ENCODE measurements at places on chromosomes 5 and 9. TPM values are rescaled to one million over a fixed set of nuclear protein-coding genes. Genes with fewer than 3 reads are reported as not detected.

- H3K27ac ChIP-seq: peak overlapping the region; percentile 86
- H3K4me1 ChIP-seq: peaks cover 18% of the 10 kb centered on the region
- peaks cover 24% of the 10 kb centered on the region for H3K36me3 ChIP-seq
- H3K4me3 ChIP-seq: peak overlapping the region; percentile 96
- peak; percentile 90 for DNase-seq
- no peaks in the 10 kb centered on the region for H3K27me3 ChIP-seq
Observed at GRCh38 chr5:34929720-34930461, 532 bp downstream of the DNAJC21 start.

GRCh38 chr5:62649476-62650113, 71.0 kb downstream of the LRRC70 start:
- no peaks in the 10 kb centered on the region for H3K4me1 ChIP-seq
- no peak for DNase-seq
- no peak overlapping the region for H3K27ac ChIP-seq
- H3K36me3 ChIP-seq: no peaks in the 10 kb centered on the region
- H3K27me3 ChIP-seq: no peaks in the 10 kb centered on the region

GRCh38 chr9:134635351-134636148, 6.1 kb upstream of the COL5A1 start:
- H3K4me3 ChIP-seq: no peak overlapping the region
- DNase-seq: no peak
- no peaks in the 10 kb centered on the region for H3K36me3 ChIP-seq
- H3K4me1 ChIP-seq: peaks cover 2% of the 10 kb centered on the region
- no peak overlapping the region for H3K27ac ChIP-seq

GRCh38 chr5:131281133-131281867, 17.4 kb downstream of the CDC42SE2 start:
- peak; percentile 16 for DNase-seq
- H3K36me3 ChIP-seq: no peaks in the 10 kb centered on the region
- H3K4me1 ChIP-seq: peaks cover 7% of the 10 kb centered on the region
- H3K4me3 ChIP-seq: no peak overlapping the region

GRCh38 chr5:178113141-178113787, at the start of gene N4BP3:
Gene N4BP3, plus strand, starts transcription at chr5:178113532. Its CDS starts 6,052 bp downstream, at chr5:178119584.
- peak within 1 kb of the TSS; percentile 50 for H3K4me3 ChIP-seq
- H3K27ac ChIP-seq: no peak within 1 kb of the TSS
- peak; percentile 81 for DNase-seq
- H3K4me1 ChIP-seq: no peaks in the 10 kb centered on the region
- H3K36me3 ChIP-seq: no peaks in the 10 kb centered on the region

- no peaks in the 10 kb centered on the region for H3K27me3 ChIP-seq
- H3K4me3 ChIP-seq: no peak overlapping the region
- H3K27ac ChIP-seq: no peak overlapping the region
- H3K36me3 ChIP-seq: peaks cover 6% of the 10 kb centered on the region
Observed at GRCh38 chr5:135330798-135331096, 68.3 kb downstream of the MACROH2A1 start.

DNA sequence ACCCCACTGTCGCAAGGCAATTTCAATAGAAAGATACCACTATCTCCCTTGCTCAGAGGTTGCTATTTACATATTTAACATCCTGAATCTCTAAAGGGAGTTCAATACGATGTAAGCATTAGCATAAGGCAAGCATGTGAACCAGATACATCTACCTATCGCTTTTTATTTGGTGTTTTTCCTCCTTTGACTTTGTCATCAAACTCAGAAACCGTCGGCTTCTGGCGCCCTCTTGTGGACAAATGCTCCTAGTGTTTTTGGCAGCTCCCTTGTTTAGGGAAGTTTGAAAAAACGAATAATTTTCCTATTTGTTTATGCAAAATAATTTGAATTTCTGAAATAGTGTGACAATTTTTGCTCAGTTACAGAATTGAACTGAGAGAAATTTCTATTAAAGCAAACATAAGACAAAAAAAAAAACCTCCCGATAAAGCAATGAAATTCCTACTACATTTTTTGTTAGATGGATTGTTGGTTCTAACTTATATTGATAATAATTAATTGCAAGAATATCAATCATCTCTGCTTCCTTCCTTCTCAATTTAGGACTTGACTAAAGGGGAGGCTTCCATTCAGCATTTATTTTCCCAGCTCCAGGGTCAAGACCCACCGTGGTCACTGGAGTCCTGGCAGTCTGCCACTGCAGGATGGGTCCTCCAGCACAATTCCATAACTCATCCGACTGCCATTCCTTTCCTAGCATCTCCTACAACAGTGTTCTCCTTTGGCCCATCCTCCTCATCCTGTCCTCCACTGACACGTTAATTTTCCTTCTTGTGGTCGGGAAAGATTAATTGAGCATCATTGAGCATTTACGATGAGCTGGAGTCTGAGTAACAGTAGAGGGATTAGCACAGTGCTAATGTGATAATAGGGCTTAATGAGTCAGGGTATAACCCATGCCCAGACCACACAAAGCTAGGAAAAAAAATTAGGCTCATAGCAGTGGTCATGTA, 131.8 kb upstream of the CHD1 start:
- peak overlapping the region; percentile 90 for H3K27ac ChIP-seq
- H3K4me1 ChIP-seq: peaks cover 24% of the 10 kb centered on the region
- no peaks in the 10 kb centered on the region for H3K27me3 ChIP-seq
- H3K36me3 ChIP-seq: no peaks in the 10 kb centered on the region

DNA sequence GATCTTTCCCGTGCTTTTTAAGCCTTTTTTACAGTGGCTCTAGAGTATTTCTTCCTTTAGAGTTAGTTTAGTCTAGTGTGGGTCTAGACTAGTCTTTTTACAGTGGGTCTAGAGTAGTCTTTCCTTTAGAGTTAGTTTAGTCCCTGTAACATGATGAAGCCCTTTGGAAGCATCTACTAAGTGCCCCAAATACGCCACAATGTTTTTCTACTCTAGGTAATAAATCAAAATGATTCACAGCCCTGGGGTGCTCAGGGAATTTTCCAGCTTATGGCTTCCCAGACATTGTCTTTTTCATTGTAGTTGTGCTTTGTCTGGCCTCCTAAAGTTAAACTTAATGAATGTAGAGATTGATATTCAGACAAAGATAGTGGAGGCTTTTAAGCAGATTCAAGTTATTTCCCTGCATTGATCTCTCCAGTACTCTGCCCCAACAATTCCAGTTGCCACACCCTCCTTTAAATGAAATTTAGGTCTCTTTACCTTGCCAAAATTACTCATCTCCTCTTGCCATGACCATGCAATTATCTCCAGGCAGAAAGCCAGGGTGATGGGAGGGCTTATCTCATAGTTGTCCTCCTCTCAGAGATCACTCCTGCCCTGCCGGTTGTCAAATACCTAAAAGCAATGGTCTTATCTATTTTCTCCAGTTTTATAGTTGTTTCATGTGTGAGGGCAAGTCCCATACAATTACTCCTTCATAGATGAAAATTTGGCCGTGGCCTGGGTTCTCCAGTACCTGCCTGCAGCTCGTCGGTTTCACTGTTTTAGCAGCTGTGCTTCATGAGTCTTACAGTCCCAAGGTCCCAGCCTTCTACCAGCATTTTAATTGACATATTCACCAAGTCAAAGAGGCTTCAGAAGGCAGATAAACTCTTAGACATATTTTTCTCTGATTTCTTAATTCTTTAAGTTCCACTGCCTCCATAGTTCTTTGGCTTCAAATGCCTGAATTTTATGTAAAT, 794.0 kb upstream of the COX7C start:
- DNase-seq: no peak
- H3K36me3 ChIP-seq: no peaks in the 10 kb centered on the region
- H3K27ac ChIP-seq: no peak overlapping the region
- H3K4me3 ChIP-seq: no peak overlapping the region
- no peaks in the 10 kb centered on the region for H3K4me1 ChIP-seq

DNA sequence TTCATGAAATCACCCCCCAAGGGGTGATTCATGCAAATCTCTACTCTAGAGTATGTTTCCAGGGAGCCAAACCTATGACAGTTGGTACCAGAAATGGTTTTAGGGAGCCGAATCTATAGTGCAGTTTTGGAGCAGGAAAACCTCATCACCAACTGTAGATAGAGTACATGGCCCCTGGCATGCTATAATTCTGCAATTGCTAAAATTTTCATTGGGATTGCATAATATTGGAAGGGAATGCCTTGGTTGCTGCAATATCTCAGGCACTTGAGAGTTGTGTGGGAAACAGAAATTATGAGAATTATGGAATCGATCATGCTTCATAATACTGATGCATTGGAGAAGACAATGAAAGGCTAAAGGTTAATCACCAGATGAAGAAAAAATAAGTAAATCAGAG, 148.2 kb upstream of the PLPPR1 start:
- no peaks in the 10 kb centered on the region for H3K27me3 ChIP-seq
- no peak overlapping the region for H3K4me3 ChIP-seq
- H3K27ac ChIP-seq: no peak overlapping the region
- no peaks in the 10 kb centered on the region for H3K36me3 ChIP-seq

GRCh38 chr9:32590476-32590875, 17.5 kb upstream of the NDUFB6 start:
- DNase-seq: no peak
- no peaks in the 10 kb centered on the region for H3K27me3 ChIP-seq
- H3K4me1 ChIP-seq: peaks cover 4% of the 10 kb centered on the region
- H3K36me3 ChIP-seq: no peaks in the 10 kb centered on the region
- H3K4me3 ChIP-seq: no peak overlapping the region

- H3K4me1 ChIP-seq: peaks cover 18% of the 10 kb centered on the region
- H3K36me3 ChIP-seq: no peaks in the 10 kb centered on the region
- no peaks in the 10 kb centered on the region for H3K27me3 ChIP-seq
- H3K4me3 ChIP-seq: peak within 1 kb of the TSS; percentile 80
Observed at GRCh38 chr5:78648359-78649210, at the start of gene LHFPL2. Gene LHFPL2, minus strand, starts transcription at chr5:78648772. Its CDS starts 138,559 bp downstream, at chr5:78510213.

- no peak overlapping the region for H3K4me3 ChIP-seq
- no peaks in the 10 kb centered on the region for H3K36me3 ChIP-seq
- no peak for DNase-seq
- H3K4me1 ChIP-seq: peaks cover 10% of the 10 kb centered on the region
- no peaks in the 10 kb centered on the region for H3K27me3 ChIP-seq
- H3K27ac ChIP-seq: no peak overlapping the region
Observed at GRCh38 chr5:172722327-172722815, 48.6 kb downstream of the DUSP1 start.

- no peak overlapping the region for H3K4me3 ChIP-seq
- peak; percentile 73 for DNase-seq
- H3K4me1 ChIP-seq: peaks cover 13% of the 10 kb centered on the region
Observed at GRCh38 chr9:136840877-136841645, 1.2 kb upstream of the AJM1 start.

GRCh38 chr9:137731216-137731946, 112.6 kb downstream of the EHMT1 start:
- DNase-seq: no peak
- no peak overlapping the region for H3K4me3 ChIP-seq
- H3K27ac ChIP-seq: no peak overlapping the region
- no peaks in the 10 kb centered on the region for H3K27me3 ChIP-seq

DNA sequence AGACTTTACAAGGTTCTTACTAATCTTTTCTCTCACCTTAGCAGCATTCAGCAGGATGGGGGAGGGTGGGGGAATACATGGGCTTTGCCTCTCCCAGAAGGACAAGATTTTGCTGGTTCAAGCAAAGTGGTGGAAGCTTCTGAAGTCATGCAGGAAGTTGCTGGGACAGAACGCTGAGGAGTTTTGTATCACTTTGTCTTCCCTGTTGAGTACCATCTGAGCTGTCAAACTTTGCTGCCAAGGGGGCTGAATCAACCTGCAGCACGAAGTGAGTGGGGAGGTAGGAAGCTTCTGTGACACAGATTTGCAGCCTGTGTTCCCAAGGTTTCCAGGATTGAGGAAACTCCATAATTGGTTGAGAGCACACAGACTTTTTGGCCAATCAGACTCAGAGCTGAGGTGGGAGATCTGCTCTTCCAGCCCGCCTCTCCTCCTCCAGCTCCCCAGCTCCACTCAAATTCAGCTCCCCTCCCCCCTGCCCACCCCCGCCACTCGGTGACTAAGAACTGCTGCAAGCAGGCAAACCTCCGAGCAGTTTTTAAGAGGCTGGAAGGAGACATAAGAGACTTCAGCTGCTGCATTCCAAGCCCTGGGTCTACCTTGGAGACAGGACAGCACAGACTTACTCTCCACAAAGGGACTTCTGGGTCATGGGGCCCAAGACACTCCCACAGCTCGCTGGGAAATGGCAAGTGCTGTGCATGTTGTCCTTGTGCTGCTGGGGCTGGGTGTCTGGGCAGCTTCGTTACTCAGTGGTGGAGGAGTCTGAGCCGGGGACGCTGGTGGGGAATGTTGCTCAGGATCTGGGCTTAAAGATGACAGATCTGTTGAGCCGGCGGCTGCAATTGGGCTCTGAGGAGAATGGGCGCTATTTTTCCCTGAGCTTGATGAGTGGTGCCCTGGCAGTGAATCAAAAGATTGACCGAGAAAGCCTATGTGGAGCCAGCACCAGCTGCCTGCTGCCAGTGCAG, at the start of gene PCDHGC5:
TSS of gene PCDHGC5 (plus strand) at position 491 of the 971 bp plus-strand sequence. CDS start at position 651, 160 bp downstream.
- H3K4me1 ChIP-seq: peaks cover 44% of the 10 kb centered on the region
- H3K36me3 ChIP-seq: no peaks in the 10 kb centered on the region
- peak within 1 kb of the TSS; percentile 60 for H3K4me3 ChIP-seq
- H3K27me3 ChIP-seq: no peaks in the 10 kb centered on the region
- DNase-seq: peak; percentile 88

GRCh38 chr9:131605770-131606590, 60.7 kb downstream of the PRRT1B start:
- peaks cover 30% of the 10 kb centered on the region for H3K4me1 ChIP-seq
- no peak overlapping the region for H3K27ac ChIP-seq
- H3K4me3 ChIP-seq: no peak overlapping the region
- H3K27me3 ChIP-seq: no peaks in the 10 kb centered on the region

DNA sequence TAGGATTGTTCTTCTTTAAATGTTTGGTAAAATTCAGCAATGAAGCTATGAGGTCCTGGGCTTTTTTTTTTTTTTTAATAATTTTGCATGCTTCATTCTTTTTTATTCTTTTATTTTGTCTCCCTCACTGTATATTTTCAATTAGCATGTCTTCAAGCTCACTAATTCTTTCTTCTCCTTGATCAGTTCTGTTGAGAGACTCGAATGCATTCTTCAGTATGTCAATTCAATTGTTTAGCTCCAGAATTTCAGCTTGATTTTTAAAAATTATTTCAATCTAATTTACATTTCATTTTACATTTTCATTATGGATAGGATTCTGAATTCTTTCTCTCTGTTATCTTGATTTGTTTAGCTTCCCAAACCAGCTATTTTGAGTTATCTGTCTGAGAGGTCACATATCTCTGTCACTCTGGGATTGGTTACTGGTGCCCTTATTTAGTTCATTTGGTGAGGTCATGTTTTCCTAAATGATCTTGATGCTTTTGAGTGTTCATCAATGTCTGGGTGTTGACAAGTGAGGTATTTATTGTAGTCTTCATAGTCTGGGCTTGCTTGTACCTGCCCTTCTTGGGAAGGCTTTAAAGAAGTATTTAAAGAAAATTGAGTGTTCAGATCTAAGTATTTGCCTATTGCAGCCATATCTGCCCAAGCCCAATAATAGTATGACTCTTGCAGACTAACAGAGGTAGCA, 9.1 kb downstream of the LURAP1L start:
- H3K27ac ChIP-seq: peak overlapping the region; percentile 95
- peaks cover 37% of the 10 kb centered on the region for H3K4me1 ChIP-seq
- no peak for DNase-seq
- H3K27me3 ChIP-seq: no peaks in the 10 kb centered on the region

The CYSRT1 gene
- total RNA-seq: 0.43 TPM

The HSPA4 gene
- 101 TPM for total RNA-seq

The KIF27 gene
- total RNA-seq: 3.5 TPM

The B4GALT7 gene
- total RNA-seq: 53.5 TPM

The SLC4A9 gene
- total RNA-seq: not detected

The SPATA31A3 gene
- not detected for total RNA-seq
